NCI-H446 treated with DMSO at 0.1 percent for 48 hours (cell line): ENCODE measurements at places on chromosomes 4 and X.

GRCh38 chr4:4990857-4991540, 28.3 kb downstream of the CYTL1 start:
- no peak for DNase-seq

- no peak for DNase-seq
Observed at GRCh38 chrX:51598899-51599298, 19.8 kb downstream of the CENPVL3 start.

- no peak for DNase-seq
Observed at GRCh38 chrX:45784590-45784989, 583.9 kb upstream of the DIPK2B start.

DNA sequence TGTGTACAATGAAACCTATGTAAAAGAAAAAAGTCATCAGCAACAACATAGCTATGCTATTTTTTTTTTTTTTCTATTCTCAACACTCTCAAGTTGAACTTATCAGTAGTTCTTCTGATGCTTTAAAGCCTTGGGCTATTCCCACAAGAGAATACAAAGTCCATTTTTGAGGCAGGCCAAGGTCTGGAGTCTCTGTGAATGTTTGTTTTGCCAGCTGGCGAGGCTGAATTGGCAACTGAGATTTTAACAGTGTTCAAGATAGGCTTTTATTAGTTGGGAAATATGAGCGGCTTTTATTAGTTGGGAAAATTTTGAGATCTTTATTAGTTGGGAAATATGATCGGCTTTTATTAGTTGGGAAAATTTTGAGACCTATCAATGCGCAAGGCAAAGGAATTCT, 336.6 kb downstream of the SLITRK2 start:
- no peak for DNase-seq

DNA sequence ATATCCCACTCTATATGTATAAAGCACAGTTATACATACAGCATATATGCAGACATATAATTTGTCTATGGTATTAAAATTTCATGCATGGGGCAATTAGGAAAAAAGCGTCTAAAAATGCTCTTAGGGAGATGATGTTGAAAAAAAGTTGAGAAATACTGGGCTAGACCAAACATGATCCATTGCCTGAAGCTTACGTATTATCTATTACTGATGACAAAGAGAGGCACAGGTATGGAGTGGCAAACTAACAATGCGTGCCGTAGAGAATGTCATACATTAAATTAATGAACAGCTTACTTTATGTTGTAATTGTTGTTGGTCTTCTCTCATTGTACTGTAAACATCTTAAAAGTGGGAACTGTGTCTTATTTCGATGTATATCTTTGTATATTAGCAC, 13.9 kb downstream of the RHOH start:
- DNase-seq: no peak

- DNase-seq: no peak
Observed at GRCh38 chrX:129984111-129984958, 1.9 kb downstream of the BCORL1 start.

GRCh38 chr4:78293821-78294301, 236.7 kb downstream of the FRAS1 start:
- peak; percentile 45 for DNase-seq

- DNase-seq: no peak
Observed at GRCh38 chr4:184568770-184569169, 80.5 kb downstream of the CASP3 start.

DNA sequence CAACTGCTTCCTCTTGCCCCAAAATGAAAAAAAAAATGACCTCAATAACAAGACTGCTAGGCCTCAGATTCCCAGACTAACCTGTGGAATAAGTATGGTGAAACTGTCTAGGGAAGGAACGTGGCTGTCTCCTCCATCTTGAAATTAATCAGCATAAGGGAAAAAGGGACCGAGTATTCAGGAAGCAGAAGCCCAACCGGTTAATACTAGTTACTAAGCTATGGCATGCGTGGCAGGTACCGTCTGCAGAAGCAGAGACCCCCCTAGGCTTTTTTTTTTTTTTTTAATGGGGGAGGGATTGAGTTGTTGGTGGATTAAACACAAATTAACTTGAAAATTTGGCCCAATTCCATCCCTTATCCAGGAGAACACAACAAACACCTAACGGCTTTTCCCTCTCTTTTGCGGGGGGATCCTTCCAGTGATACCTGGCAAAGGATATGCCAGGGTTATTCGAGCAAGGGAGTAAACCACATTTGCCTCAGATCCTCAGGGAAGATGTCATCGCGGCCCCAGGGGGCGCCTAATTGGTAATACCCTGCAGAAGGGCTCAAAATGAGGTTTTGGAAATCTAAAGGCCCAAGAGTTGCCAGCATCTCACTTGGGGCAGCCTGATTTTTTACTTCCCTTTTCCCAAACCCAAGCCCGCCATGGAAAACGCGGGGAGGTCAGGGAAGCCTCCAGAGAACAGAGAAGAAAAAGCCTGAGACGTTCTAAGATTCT, 893 bp downstream of the RLIM start:
- peak; percentile 19 for DNase-seq

DNA sequence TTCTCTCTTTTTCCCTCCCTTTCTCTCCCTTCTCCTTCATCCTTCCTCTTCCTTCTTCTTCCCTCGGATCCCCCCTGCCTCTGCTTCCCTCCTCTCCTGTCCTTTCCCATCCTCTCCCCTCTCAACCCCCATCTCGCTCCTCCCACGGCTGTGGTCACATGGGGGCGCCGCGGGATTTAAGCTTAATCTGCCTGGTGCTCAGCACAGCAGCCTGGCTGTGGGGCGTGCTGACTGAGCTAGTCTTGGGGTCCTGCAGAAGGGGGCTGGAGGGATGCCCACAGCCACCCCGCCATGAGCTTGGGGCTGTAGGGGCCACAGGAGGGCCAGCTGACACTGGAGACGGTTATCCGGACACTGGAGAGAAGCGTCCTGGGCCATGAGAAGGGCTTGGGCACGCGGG, 10.7 kb downstream of the SMIM10L2A start:
- no peak for DNase-seq

DNA sequence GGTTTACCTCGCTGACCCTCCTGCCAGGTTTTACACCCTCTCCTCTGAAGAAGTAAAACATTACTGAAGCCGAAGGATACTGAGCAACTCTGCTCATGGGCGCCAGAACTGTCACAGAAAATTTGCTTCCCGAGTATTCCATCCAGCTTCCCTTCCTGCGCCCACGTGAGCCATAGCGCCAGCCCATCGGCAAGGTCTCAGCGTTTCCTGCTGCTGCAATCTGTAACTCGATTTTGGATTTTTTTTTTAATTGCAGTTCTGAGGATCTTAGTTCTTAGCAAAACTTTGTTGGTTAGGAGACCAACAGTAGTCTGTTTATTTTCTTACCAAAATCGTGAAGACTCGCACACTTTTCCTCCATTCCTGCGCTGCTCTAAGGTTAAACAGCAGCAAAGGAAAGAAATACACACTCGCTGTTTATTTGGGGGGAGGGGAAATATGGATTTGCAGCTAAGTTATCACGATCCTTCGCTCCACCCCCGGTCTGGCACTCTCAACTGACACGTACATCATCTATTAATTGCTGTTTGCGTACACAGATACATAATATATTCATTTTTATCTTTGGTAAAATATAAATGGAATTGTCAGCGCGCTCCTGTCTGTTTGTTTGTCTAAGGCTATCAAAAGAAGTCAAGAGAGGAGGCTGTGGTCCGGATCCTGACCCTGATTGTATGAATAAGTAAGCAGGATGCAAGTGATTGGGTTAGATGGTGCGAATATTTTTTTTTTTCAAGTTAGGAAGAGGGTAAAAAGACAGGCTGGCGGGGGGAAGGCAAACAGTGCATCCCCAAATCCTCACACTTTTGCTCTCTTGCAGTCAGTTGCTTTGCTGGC, at the start of gene TLL1:
TLL1 (plus strand) TSS at position 777 of the 837 bp plus-strand sequence. CDS start 668 bp downstream, outside the sequence.
- DNase-seq: no peak

DNA sequence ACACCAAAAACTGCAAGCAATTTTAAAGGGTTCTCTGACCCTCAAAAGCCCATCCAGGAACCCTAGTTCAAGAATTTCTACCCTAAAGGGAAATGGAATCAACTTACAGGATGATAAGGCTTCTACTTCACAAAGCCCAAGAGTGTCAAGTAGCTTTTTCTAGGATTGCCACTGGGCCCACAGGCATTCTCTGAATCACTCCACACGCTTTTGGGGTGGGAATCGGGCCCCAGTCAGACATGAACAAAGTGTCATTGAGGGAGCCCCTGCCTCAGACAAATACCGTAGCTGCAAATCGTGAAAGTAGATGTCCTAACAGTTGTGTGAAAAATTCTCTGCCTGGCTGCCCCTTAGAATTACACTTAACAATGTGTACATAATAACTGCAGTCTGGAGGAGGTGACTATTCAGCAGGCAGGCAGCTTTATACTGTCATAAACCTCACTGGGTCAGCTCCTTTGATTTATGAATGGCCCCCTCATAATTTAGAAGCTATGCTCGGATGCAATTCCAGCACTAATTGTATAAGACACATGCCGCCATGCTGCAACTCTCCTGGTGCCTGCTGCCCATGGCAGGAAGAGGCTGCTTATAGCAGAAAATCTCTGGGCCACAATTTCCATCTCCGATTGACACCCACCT, 36.7 kb downstream of the CHRDL1 start:
- no peak for DNase-seq

- no peak for DNase-seq
Observed at GRCh38 chrX:69076088-69076487, 89.2 kb downstream of the PJA1 start.

- no peak for DNase-seq
Observed at GRCh38 chr4:122963216-122963615, 40.8 kb upstream of the NUDT6 start.

DNA sequence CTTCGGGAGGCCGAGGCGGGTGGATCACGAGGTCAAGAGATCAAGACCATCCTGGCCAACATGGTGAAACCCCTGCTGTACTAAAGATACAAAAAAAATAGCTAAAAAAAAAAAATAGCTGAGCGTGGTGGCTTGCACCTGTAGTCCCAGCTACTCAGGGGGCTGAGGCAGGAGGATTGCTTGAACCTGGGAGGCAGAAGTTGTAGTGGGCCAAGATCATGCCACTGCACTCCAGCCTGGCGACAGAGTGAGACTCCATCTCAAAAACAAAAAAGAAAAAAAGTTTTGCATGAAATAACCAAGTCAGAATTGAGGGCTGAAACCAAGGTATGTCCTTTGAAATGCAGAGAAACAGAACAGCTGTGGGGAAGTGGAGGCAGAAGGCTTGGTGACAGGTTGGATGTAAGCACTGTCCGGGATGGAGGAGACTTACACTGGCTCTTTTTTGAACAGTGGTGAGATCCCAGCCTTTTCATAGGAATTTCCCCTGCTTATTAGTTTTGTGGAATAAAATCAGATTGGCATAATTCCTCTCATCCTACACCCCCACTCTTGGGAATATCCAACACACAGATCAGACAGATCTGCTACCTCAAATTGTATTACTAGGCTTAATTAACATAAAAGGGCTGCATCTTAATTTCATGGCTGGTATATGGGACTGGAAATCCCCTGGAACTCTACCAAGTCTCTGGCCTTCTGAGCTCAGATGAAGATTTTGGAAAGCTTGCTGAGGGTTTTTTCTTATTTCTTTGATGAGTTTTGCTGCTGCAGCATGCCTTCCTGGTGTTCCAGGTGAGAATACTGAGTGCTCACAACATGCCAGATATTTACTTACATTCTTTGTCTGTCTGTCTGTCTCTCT, 18.8 kb upstream of the C4orf36 start:
- DNase-seq: no peak

GRCh38 chr4:15765391-15765790, 12.7 kb upstream of the CD38 start:
- DNase-seq: no peak

DNA sequence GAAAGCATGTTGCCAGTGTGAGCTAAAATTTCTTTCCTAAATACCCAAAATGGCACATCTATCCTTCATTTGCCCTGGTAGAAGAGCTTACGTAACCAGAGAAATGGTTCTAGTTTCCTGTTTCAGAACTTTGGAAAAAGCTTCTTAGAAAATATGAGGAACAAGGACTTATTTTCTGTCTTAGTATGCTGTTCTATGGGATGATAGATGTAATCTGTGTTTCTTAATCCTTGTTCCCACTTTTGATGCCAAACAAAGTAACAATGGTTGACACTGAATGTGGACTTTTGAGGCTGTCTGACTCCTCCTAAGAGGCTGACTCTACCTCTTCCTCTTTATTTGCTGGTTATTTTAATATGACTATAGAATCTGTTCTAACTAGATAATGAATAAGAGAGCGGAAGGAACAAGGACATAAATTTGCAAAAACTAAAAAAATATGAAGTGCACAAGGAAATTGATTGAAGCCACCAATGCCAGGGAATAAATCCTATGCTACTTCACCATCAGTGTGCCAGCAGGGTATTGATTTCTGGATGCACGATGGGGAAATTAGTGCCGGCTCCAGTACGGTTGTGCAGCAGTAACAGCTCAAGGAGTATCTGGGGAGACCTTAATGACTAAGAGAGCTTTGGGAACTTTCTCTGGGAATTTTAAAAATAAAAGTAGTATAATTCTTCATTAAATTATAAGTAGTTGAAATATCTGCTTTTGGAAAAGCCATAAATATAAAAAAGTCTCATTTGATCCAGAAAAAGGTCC, 39.4 kb upstream of the TET2 start:
- DNase-seq: no peak

DNA sequence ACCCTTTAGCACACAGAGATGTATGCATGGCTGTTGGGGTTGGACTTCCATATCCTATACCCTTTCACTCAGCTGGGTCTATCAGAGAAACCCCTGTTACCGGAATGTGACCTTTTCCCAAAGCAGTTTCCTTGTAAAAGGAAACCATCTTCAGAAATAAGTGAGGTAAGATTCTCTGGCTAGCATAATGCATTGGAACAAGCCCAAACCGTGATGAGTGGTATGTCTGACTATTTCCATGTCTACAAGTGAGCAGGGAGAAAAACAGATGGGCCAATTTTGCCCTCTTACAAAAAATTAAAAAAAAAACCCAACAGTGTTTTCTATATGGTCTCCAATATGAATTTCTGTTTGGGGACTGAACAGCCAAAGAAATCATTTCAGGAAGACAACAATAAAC, 283.9 kb downstream of the SMARCA1 start:
- no peak for DNase-seq

- no peak for DNase-seq
Observed at GRCh38 chrX:38919202-38919601, 117.9 kb downstream of the MID1IP1 start.
